Daoy (cell line): ENCODE measurements at places on chromosomes 4 and X. TPM values are rescaled to one million over a fixed set of nuclear protein-coding genes. Genes with fewer than 3 reads are reported as not detected.

GRCh38 chr4:657338-657833, 16.7 kb downstream of the ATP5ME start:
- no peak for DNase-seq

DNA sequence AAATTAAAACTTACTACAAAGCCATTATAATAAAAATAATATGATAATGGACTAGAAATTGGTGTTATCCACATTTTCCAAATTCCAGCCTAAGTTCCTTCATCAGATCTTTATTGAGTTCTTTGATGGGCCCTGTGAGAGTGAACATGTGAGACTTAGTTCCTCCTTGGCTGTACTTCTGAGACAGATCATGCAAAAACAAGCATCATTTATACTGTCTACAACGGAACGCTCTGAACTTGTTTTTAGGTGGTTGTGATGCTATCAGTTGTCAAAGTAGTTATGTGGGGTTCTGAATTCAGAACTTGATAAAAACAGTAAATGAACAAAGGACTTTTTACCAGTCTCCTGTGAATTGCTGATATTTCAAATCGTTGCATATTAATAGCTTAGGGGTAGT, 48.9 kb downstream of the JADE3 start:
- no peak for DNase-seq

DNA sequence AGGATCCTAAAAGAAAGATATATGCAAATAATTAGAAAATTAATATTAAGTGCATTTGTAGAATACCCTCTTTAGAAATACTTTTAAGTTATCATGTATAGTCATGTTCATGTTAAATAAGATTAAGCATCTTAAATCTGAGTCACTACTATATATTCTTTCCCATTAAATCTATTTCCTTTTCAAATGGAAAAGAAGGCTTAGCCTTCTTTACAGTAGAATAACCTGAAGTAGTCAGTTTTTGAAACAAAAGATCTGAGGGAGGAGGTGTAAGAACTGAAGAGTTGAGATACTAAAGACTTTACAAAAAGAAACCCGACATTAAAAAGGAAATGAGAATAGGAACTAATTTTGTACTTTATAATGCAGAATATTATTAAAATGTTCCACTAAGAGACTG, 14.7 kb upstream of the HSD17B13 start:
- no peak for DNase-seq

DNA sequence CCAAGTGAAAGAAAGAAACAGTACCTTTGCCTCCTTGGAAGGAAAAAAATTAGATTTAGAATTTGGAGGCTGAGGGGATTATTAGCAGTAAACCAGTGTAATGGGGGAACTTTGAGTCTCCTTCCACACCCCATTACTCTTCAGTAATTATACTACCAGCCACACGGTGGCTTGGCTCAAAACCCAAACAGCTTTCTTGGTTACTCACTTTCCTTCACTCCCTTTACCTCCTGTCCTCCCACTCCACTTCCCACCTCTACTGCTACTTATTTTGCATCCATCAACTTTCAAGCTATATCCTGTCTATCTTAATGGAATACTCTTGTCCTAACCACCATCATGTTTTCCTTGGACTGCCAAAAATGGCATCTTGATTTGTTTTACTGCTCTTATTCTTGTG, 310.6 kb upstream of the AADAT start:
- no peak for DNase-seq

DNA sequence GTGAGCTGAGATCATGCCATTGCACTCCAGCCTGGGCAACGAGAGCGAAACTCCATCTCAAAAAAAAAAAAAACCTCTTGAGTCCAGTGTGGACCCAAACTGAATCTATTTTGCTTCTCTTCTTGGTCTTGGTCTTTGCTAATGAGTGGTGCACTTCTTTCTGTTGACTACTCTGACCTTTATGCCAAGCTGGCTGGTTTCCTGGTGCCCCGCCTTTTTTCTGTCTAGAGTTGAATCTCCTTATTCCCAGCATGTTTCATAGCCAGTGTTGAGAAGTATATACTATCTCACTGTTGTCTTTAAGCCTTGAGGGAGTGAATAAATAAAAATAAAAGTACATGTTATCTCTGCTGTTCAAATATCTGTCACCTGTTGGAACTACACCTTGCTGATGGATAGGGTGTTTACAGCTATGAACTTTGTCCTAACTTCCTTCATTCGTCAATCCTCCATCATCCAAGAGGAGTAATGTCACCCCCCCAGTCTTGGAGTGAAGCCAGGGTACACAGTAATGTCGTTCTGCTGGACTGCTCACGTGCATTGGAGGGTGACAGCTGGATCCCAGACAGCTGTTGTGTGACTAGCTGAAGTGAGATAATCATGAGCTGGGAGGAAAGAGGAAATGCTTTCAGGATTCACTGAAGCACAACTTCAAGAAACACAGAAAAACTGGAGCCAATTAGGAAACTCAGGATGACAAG, 99.3 kb upstream of the PRKG2 start:
- peak; percentile 65 for DNase-seq

- peak; percentile 4 for DNase-seq
Measured at GRCh38 chr4:7189475-7190277, 2.7 kb upstream of the SORCS2 start.

DNA sequence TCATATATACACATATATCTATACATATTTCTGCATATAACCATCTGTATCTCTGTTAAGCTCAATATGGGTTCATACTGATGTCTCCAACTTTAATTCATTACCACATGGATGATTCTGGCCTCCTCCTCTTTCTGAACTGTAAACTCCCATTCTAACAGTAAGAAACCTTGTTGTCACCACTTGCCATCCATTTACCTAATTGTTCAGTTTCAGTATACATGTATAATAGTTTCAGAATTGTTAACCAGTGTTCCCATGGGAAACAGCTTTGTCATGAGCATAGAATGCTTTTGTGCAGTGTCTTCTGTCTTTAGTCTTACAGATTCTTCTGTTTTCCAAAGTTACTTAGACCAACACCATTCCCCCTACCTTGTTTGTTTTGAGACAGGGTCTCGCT, 35.9 kb downstream of the SLC9A6 start:
- DNase-seq = no peak

DNA sequence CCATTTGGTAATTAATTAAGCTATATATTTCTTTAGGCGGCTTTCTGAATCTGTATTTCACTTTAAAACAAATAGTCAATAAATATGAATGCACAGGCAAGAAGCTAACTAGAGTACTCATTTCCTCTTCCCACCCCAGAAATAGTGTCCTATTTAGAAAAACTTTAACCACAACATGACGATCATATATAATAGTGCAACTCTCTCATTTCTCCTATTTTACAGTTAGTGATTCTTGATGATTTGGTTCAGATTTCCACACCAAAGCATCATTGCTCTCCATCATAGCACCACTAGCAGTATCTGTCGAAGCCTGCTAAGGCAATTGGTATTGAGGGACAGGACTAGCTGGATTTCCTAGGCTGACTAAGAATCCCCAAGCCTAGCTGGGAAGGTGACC, 184.0 kb upstream of the GALNTL6 start:
- no peak for DNase-seq

DNA sequence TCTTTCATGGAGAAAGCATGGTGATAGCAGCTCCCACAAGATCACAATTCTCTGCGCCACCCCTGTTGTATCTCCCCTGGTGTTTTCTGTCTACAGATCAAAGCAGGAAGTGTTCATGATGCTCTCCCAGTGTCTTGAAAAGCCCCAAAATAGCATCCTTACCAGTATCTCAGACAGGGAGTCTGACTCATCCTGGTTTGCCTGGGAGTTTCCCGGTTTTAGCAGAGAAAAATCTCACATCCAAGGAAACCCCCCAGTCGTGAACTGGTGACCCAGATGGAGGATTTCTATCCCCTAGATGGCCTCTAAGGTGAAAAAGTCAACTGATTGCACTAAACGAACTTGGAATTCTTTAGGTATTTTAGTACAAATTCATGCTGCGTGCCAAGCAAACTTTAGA, 64.3 kb upstream of the NR0B1 start:
- DNase-seq = no peak

- no peak for DNase-seq
Measured at GRCh38 chr4:184548648-184549341, 74.4 kb upstream of the IRF2 start.

DNA sequence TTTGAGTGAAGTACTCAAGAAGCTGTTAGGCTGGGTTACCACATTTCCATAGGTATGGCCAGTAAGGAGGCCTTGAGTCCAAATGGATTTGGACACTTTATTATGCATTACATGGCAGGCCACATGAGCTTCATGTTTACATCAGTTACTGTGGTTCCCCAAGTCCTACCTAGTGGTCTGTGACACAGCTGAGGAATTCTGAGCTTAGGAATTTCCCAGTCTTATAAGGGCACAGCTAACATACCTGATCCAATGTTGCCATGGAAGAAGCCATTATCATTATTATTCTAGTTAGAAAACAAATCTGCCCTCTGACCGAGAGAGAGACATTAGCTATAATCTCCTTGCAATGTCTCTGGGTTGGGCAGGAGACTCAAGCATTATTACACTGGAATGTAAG, 174.4 kb upstream of the NUDT10 start:
- DNase-seq = no peak

- no peak for DNase-seq
Measured at GRCh38 chr4:18734405-18734804, 712.9 kb upstream of the LCORL start.

DNA sequence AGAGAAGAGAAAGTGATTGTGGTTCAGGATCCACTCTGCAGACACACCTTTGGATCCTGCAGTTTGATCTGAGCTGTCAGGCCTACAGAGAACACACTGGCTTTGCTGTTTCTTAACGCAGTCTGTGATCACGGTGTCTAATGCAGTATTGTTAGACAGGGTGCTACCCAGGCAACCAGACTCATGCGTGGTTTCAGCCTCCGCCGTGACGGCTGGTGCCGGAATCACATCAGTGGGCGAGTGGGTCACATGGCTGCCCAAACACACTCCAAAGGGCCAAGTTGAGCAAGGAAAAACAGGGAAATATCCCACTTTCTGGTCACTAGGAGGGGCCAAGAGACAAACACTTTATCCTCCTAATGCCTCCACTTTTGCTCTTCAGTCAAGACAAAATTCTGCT, 27.5 kb downstream of the CCDC149 start:
- DNase-seq = no peak

Gene KLF8
- total RNA-seq = 0.51 and 0.63 TPM in 2 replicates

Gene SYTL5
- 0.24 and 0.29 TPM in 2 replicates for total RNA-seq

Gene CXCL6
- total RNA-seq = 0.06 TPM in 1 of 2 replicates, not detected in the other

Gene FGF5
- total RNA-seq = 0.23 and 0.42 TPM in 2 replicates

Gene HNRNPD
- 38.6 and 40.2 TPM in 2 replicates for total RNA-seq

Gene ZNF630
- total RNA-seq = 1.3 and 1.6 TPM in 2 replicates

Gene SUV39H1
- total RNA-seq = 14.3 and 20.7 TPM in 2 replicates

Gene DGAT2L6
- 0.11 TPM in 1 of 2 replicates, not detected in the other for total RNA-seq
